Aorta (tissue), 5 donors: ENCODE measurements at places on chromosomes 5 and 9. TPM values are rescaled to one million over a fixed set of nuclear protein-coding genes. Genes with fewer than 3 reads are reported as not detected.

DNA sequence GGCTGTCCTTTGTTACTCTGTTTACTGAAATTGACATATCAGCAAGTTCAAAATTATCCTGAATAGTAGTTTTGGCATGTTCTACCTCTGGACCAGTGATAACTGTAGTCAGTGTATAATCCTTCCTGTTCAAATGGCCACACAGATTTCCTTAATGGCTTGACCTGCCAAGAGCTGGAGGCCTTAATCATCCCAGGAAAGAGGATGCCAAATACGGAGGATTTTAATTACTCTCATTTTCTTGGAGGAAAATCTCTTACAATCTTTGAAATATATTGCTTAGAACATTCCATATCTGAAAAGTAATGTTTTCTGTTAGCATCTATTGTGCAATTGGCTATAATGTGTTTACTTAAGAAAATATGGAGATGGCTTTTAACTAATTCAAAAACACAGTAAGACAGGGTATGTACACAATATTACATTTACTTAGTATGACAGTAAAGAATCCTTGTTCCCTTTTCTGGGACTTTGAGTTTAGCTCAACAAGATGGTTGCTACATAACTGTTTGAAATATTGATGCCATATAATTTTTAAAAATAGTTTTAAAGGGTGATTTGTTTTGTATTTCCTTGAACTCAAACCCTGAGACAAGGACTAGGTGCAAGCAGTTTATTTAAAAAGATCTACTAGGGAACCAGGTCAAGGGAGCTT is 68.9 kb upstream of the SELENOP start:
- DNase-seq = no peak

Gene PTGS1
- total RNA-seq = 20.3 TPM

- no peak for DNase-seq
Measured at GRCh38 chr9:23326597-23326996, 499.4 kb downstream of the ELAVL2 start.

Gene BTF3
- 484 TPM for total RNA-seq

Gene IFNB1
- total RNA-seq = not detected

- no peak for DNase-seq
Measured at GRCh38 chr5:109803854-109804253, 114.1 kb downstream of the MAN2A1 start.

GRCh38 chr5:17080361-17080760 is 137.1 kb upstream of the BASP1 start:
- DNase-seq = no peak

GRCh38 chr9:107919263-107919662 is 429.7 kb upstream of the KLF4 start:
- no peak for DNase-seq

DNA sequence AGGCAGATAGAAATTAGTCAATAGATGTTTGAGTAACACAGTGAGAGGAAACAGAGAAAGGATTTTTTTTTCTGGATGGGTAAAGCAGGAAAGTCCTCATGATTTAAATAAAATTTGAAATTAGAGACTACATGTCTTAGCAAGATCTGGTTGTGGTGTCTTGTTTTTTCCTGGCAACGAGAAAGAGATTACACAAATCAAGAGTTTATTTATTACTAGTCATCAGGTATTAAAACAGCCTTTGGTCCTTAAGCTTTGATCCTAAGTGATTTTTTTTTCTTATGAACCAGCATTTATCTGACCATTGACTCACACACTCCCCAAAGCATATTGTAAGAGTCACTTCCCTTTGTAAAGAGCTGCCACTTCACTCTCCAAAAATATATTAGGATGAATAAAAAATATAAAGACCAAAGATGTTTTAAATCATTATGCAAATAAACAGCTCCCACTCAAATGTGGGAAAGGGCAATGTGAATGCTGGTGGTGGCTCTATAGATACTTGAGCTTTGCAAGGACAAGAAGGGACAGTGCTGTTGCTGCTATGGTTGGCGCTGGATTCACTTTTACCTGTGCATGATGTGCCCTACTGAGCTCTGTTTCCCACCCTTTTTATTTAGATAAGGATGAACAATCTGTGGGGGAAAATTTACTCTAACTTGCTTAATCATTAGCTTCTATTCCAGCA is 1726.5 kb downstream of the MAT2B start:
- no peak for DNase-seq

GRCh38 chr9:96169484-96169883 is 132.5 kb downstream of the HSD17B3 start:
- DNase-seq = no peak

- DNase-seq = no peak
Measured at GRCh38 chr5:68279984-68280383, 64.4 kb downstream of the PIK3R1 start.
